ENCODE measurements at places on chromosomes 2 and 18. TPM values are rescaled to one million over a fixed set of nuclear protein-coding genes. Genes with fewer than 3 reads are reported as not detected.

Gene RGPD3
- 0.45 TPM for total RNA-seq

Gene SLC19A3
- total RNA-seq: 1.6 TPM

Gene DCDC2C
- total RNA-seq: not detected

Gene DYNAP
- not detected for total RNA-seq

Gene CNTNAP5
- not detected for total RNA-seq

Gene KCNJ13
- total RNA-seq: not detected

Gene FN1
- total RNA-seq: 3,314 TPM

Gene GLI2
- total RNA-seq: 5.3 TPM

Gene MAP3K2
- total RNA-seq: 22.0 TPM

Gene ALPG
- total RNA-seq: not detected

Gene RTP5
- not detected for total RNA-seq

Gene CENPA
- total RNA-seq: not detected

Gene MERTK
- total RNA-seq: 0.65 TPM

Gene WDR12
- total RNA-seq: 28.1 TPM

Gene ATOH8
- 17.0 TPM for total RNA-seq

Gene RNU2-63P
- not detected for total RNA-seq

Gene GAL3ST2
- total RNA-seq: 0.25 TPM

Gene PROC
- total RNA-seq: not detected

Gene PPIL3
- 50.0 TPM for total RNA-seq

Gene ESPNL
- 2.4 TPM for total RNA-seq

Gene SULT1C2
- 0.27 TPM for total RNA-seq

Gene SCG2
- total RNA-seq: 3.4 TPM
